ENCODE measurements at places on chromosomes 11 and 22.

DNA sequence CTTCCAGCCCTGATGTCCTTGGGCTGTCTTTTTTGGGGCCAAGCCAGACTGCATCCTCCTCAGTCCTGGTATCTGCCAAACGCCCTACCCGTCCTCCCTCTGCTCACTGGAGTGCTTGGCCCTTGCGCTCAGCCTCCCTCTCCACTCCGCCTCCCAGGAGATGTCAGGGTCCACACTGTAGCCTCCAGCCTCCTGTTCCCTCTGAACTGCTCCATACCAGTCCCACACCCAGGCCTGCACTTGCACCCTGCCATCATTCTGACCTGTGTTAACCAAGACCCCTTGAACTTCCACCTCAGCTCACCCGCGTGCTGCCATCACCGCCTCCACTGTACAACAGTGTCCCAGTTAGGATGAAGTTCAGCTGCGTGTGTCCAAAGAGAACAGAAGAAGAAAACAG, 6.3 kb upstream of the IL2RB start:
- DNase-seq, result no peak

GRCh38 chr22:35894937-35895708, 133.5 kb downstream of the RBFOX2 start:
- DNase-seq, result no peak

GRCh38 chr11:34652191-34652973, 31.5 kb downstream of the EHF start:
- no peak for DNase-seq

GRCh38 chr11:62018981-62019664, 51.7 kb upstream of the FTH1 start:
- no peak for DNase-seq

Measured in DMS79 (cell line).